ENCODE measurements at places on chromosomes 7 and 10. TPM values are rescaled to one million over a fixed set of nuclear protein-coding genes. Genes with fewer than 3 reads are reported as not detected.

Gene LSM8
- 28.5 TPM for total RNA-seq

- DNase-seq: no peak
Observed at GRCh38 chr10:5719546-5719945, 34.9 kb downstream of the TASOR2 start.

- no peak for DNase-seq
Observed at GRCh38 chr10:131641231-131641630, 259.6 kb upstream of the PPP2R2D start.

- DNase-seq: no peak
Observed at GRCh38 chr7:151868396-151869108, 8.4 kb downstream of the PRKAG2 start.

DNA sequence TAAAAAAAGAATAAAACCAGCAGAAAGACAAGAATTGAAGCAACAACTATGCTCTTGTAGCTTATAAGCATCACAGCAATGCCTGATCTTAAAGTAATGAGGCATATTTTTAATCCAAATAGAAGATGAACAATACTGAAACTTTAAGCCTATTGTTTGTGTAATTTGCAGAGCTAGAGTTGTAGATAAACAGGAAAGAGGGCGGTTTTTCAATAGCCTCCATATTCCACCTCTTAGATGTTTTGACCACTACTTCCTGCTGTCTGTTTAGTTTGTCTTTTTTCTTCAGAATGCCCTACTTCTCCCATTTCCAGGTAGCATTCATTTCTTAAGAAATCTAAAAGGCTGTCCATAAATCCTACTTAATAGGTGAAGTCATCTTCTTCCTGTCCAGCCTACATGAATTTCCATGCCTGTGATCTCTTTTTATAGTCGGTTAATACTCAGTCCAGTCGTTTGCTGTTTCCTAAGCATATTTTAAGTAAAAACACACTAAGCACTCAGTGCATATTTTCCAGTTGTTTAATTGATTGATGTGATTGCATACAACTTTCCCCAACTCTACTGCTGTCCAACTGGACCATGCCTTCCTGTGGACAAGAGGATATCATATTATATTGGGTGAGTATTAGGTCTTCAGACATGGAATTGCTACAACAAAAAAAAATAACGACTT lies 308.1 kb downstream of the TFEC start:
- DNase-seq: no peak

DNA sequence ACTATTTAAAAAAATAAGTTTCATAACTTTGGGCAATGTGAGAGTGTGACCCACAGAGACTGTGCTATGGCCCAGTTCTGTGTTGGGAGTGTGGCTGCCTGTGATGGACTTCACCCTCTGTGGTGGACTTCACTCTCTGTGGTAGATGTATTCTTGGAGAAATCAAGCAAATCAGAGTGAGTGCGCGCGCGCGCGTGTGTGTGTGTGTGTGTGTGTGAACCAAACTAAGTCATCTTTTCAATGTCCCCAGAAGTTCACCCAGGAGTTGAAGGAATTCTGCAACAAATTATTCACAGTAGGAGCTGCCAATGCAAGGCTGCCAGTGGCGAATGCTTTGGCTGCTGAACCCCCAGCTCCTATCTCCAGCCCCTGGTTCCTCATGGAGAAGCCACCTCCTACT lies 184.5 kb downstream of the ADAM12 start:
- no peak for DNase-seq
